ENCODE measurements at places on chromosomes 3 and 15. TPM values are rescaled to one million over a fixed set of nuclear protein-coding genes. Genes with fewer than 3 reads are reported as not detected.

Gene ZBBX
- polyA plus RNA-seq = not detected

Gene GALNT15
- not detected for polyA plus RNA-seq

Gene RBM6
- polyA plus RNA-seq = 26.3 TPM

Gene SLC12A1
- not detected for polyA plus RNA-seq

Gene TMEM39A
- polyA plus RNA-seq = 10.9 TPM

Gene NCBP2
- 78.0 TPM for polyA plus RNA-seq

Gene DOCK3
- 0.07 TPM for polyA plus RNA-seq

Gene MED12L
- not detected for polyA plus RNA-seq

Gene SHC4
- polyA plus RNA-seq = not detected

Gene ATP8B4
- not detected for polyA plus RNA-seq

Measured in CD4-positive, CD25-positive, alpha-beta regulatory T cell (primary cell).